T-helper 9 cell (primary cell): ENCODE measurements at places on chromosomes 5 and 9.

DNA sequence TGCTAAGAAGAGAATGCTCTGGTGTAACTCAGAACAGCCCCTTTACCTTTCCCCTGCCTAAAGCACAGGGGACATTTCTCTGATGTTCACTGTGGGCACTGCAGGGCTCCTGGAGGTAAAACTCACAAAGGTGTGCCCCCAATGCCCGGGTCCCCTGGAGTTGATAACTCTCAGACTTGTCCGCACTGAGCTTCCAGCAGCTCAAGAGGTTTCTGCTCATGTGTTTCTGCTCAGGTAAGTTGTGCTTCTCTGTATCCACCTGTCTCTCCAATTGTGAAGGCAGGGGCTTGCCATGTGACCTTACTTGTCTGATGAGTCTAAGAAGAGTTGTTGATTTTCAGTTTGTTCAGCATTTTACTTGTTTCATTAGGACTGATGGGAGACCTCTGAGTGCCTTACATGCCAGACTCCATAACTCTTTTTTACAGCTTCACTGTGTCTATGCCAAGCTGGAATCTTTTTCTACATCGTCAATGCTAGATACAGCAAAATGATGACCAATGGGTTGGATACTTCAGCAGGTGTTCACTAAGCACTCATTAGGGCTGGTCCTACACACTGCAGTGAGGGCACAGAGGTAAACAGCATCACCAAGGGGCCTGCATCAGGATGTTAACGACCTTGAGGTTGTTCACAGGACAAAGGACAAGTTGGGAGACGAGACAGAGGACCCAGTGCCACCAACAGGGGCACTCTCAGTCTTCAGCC is 56.4 kb downstream of the MRPL36 start:
- no peak for DNase-seq

GRCh38 chr5:135323701-135324132 is 75.3 kb downstream of the MACROH2A1 start:
- DNase-seq: no peak

GRCh38 chr5:131932235-131932634 is 13.2 kb downstream of the MEIKIN start:
- DNase-seq: no peak

- DNase-seq: no peak
Measured at GRCh38 chr5:133938929-133939328, 29.5 kb downstream of the C5orf15 start.

- DNase-seq: no peak
Measured at GRCh38 chr5:83957188-83957587, 236.5 kb upstream of the HAPLN1 start.

- peak; percentile 34 for DNase-seq
Measured at GRCh38 chr9:137138722-137139467, at the start of gene GRIN1. Gene GRIN1 (plus strand): TSS chr9:137139154. CDS start chr9:137139487, 333 bp downstream.
